ENCODE measurements at places on chromosomes 3 and 15.

DNA sequence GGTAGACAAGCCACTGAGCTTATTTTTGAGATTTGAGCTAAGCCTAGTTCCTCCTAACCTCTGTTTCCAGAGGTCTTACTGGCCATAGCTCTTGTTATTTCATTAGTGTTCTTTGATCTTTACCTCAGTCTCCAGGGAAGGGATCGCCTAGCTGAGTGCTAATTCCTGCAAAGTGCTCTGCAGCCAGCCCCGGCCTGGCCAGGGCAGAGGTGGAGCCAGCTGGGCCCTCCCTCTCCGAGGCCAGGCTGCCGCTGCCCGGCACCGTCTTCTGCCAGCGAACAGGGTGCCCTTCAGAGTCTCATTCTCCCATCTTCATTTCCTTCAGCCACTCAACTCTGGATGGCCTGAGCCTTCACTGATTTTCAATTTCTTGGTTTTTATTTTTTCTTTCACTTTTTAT lies 19.7 kb downstream of the FAN1 start:
- DNase-seq = no peak

- DNase-seq = no peak
Observed at GRCh38 chr15:64619880-64620839, 155.2 kb downstream of the RBPMS2 start.

GRCh38 chr15:77836906-77837648 lies 204.4 kb upstream of the LINGO1 start:
- no peak for DNase-seq

DNA sequence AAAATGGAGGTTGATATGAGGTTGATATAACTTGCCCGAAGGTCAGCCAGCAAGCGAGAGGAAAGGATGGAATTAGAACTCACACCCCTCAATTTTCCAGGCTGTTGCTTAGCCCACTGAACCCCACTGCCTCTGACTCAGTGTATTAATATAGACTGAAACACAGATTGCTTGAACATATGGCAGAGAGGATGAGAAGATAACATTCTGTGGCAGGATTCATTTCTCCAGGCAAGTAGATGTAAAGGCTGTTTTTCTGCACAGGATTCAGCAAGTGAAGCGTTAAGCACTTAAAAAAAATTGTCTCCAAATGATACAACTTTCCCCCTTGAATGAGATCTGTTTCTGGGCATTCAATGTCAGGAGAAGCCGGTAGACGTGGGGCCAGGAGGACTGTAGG lies 335.2 kb downstream of the GAP43 start:
- DNase-seq = no peak

DNA sequence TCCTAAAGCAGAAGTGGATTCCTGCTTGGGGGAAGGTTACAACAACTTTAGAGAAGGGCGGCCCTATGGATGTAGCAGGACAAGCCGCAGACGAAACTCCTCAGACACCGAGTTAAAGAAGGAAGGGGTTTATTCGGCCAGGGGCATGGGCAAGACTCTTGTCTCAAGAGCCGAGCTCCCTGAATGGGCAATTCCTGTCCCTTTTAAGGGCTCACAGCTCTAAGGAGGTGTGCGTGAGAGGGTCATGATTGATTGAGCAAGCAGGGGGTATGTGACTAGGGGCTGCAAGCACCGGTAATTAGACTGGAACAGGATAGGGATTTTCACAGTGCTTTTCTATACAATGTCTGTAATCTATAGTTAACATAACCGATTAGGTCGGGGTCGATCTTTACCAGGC lies 879 bp upstream of the PDHB start:
- no peak for DNase-seq

DNA sequence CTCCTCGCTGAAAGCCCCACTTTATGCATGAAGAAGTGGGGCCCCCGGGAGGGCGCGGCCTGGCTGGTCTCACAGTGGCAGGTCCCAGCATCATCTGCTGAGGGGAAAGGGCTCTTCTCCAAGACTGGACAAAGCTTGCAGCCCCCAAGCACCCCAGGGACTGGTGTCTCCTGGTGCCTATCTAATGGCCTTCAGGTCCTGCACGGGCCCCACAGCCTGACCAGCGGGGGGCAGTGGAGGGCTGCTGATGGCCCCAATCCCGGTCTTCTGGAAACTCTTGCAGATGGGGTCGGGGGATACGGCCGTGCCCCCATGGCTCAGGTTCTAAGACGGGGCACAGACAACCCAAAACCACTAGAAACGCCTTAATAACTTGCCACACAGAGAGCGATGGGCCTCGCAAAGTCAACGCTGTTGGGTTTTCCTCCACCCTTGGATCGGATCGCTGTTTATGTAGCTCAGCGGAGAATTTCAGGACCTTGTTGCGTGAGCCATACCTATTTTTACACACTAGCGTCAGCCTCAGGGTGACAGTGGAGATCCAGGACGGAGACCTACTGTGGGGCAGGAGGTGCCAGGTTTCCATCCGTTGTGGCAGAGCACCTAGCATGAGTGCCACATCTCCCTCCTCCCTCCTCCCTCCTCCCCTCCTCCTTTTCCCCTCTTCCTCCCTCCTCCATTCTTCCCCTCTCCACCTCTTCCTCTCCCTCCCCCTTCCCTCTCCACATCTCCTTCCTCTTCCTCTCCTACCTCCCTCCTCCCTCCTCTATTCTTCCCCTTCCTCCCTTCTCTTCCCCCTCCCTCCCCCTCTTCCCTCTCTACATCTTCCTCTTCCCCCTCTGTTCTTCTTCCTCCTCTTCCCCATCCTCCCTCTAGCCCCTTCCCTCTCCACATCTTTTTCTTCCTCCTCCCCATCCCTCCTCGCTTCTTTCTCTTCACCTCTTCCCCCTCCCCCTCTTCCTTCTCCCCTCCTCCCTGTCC lies 79.3 kb upstream of the ALDH1L1 start:
- no peak for DNase-seq

DNA sequence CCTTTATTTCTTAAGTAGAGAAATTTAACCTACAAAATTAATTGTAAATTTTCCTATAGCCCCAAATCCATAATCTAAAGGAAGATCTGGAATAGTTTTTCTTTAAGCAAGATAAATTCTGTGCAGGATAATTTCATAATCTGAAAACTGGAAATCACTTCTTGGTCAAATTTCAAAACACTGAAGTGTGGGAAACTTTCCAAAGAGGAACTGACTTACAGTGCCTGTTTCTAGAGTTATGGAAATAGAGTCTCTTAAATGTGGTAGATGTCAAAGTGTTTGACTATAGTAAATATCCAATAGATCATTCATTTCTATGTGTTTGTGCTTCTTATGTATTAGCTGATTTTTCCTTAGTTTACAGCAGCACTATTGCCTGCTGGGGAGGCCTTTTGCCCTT lies 1.6 kb upstream of the P2RY13 start:
- DNase-seq = peak; percentile 41

DNA sequence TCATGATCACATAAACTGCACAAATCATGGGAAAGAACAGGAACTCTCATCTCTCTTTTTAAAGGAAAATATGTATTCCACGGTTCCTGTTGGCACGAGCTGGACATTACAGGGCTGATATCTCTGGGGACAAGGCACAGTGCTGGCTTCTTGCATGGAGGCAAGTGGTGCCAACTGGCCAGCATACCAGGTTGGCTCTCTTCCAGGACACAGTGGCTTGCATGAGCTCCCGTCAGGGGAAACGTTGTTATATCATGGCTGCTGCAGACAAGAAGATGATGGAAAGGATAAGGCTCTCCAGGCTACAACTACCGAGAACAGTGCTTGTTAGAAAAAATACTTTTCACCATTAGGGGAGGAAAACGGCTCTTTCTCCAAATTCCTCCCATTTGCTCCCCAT lies 283.9 kb downstream of the RORA start:
- no peak for DNase-seq

- no peak for DNase-seq
Observed at GRCh38 chr15:86231864-86232721, 152.4 kb downstream of the AGBL1 start.

DNA sequence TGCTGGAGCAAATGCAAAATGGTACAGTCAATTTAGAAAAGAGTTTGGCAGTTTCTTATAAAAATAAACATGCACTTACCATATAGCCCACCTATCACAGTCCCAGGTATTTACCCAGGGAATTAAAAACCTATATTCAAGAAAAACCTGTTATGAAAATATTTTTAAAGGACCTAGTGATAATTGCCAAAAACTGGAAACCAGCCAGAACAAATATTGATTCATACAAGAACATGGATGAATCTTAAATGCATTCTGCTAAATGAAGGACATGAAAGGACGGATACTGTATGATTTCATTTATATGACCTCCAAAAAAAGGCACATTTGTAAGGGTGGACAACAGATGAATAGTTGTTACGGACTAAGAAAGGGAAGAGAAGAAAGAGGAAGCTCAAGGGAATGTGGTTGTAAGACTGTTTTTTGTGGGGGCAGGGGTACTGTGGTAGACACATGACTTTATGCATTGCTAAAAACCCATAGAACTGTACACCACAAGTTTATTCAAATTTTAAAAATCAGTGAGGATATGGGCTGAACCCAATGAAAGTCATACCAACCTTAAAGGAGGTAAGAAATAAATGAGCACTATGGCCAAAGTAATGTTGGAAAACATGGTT lies 61.0 kb downstream of the ZBBX start:
- DNase-seq = no peak

DNA sequence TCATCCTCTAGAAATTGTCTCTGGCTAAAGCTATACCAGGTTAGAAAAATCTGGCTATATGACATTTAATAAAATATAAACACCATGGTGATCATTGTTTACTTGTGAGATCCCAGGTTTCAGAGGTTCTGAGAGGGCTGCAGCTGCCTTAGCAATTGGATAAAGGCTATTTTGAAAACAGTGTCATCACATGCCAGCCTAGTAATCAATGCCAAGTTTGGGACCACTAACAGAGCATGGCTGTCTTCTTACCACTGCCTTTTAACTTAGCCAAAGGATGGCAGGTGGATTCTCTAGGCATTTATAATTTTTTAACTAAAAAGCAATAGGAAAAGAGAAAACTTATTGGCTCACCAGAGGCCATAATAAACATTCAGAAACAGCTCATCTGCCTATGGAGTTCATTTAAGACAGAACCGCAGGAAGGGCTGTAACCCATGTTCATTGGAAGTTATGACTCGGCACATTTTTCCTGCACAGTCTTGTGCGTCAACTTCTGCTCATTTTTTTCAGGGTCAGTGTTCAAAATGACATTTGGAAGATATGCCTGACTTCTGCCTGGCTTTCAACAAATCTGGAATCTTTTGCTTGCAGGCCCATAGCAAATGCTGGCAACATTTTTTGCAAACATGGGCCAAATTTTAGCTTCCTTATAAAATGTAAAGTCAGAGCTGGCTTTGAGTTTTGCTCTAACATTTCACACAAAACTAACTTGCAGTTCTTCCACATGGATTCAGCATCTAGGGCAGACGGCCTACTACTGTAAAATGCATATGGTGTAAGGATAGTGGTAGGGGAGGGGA lies 476.0 kb upstream of the TBL1XR1 start:
- DNase-seq = peak; percentile 19

DNA sequence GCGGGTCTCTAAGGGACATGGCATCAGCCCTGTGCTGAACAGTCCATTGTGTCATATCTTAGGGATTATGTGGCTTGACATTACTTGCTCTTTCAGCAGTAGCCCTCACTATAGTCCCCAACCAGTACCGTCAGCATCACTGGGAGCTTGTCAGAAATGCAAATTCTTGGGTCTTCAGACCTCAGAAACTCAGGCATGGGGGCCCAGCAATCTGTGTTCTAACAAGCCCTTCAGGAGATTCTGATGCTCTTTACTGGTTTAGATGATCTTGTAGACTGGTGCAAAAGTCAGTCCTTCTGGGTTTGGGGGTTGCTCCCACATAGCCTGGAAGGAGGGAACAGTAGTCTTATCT lies 39.0 kb upstream of the TRAK1 start:
- no peak for DNase-seq

- DNase-seq = no peak
Observed at GRCh38 chr3:196499807-196500524, 3.6 kb downstream of the RNF168 start.

GRCh38 chr15:41043276-41043951 lies 72.7 kb downstream of the INO80 start:
- DNase-seq = no peak

DNA sequence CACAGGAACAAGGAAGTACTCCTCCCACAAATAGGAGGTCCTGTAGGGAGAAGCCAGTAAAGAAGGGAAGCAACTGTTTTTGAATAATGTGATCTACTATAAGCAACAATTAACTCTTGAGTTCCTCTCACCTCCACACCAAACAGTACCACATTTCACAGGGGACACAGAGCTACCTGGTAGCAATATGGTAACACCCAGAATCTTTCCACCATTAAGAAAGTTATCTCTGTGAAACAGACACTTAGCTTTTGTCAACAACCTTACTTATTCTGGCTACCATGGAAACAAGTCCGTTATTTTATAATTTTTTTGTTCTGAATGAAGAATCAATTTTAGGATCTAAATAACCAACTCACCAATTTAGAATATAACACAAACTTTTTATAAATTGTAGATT lies 49.5 kb downstream of the TBL1XR1 start:
- DNase-seq = no peak

GRCh38 chr15:40430271-40430805 lies 10.4 kb upstream of the BAHD1 start:
- no peak for DNase-seq

DNA sequence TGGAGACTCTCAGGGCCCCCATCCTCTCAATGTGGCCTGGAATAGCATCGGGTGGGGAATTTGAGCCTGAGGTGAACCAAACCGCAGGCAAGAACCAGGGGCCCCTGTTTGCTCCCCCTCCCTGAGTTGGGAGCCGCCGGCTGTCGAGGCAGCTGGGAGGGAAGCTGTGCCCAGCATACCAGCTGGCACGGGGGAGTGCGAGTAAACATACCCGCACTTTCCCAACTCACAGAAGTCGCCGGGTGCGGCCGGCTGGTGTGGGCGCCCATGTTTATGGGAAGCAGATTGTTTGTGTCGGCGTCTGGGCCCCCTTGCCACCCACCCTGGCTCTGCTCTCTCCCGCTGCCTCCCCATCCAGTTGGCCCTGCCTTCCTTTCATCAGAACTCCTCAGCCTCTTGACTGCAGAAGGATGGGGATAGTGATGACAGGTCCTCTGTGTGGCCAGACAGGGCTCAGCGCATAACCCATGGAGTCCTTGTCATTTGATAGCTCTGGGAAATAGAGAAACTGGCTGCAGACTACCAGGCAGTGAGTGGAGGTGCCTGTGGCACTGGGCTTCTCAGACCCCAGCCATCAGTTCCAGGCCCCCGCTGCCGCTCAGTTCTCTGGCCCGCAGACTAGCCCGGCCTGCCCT lies 60.4 kb downstream of the CACNA2D2 start:
- DNase-seq = no peak

- no peak for DNase-seq
Observed at GRCh38 chr3:129002573-129003569, 1.8 kb downstream of the EFCC1 start.

DNA sequence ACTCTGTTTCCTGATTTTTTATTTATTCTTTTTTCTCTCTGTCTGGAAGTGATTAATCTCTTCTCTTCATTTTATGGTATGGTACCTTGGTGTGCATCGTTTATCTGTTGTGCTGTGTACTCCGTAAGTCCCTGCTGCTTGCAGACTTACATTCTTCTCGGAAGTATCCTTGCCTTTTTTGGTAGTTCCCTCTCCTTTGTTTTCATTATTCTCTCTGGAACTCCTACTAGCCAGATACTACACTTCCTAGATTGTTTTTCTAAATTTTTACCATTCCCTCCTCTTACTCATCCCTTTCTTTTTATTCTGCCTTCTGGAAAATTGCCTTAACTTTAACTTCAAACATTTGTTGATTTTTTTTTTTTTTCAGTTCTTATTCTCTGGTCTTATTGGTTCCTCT lies 27.2 kb downstream of the PIK3CA start:
- DNase-seq = no peak

GRCh38 chr3:140249188-140249587 lies 314.2 kb downstream of the CLSTN2 start:
- no peak for DNase-seq

- no peak for DNase-seq
Observed at GRCh38 chr3:43707266-43707665, 16.5 kb downstream of the ABHD5 start.
